LoVo (cell line): ENCODE measurements at places on chromosomes 11 and 22.
A peak's percentile ranks its signal among the peaks of the same experiment; 100 is the strongest.

GRCh38 chr22:20089977-20090729 lies 10.1 kb downstream of the DGCR8 start:
- DNase-seq: no peak

- peak; percentile 9 for DNase-seq
Observed at GRCh38 chr22:46149512-46150033, 753 bp upstream of the PPARA start.

GRCh38 chr11:115716601-115717529 lies 212.7 kb upstream of the CADM1 start:
- no peak for DNase-seq

GRCh38 chr11:134469627-134470026 lies 57.6 kb upstream of the B3GAT1 start:
- DNase-seq: no peak

DNA sequence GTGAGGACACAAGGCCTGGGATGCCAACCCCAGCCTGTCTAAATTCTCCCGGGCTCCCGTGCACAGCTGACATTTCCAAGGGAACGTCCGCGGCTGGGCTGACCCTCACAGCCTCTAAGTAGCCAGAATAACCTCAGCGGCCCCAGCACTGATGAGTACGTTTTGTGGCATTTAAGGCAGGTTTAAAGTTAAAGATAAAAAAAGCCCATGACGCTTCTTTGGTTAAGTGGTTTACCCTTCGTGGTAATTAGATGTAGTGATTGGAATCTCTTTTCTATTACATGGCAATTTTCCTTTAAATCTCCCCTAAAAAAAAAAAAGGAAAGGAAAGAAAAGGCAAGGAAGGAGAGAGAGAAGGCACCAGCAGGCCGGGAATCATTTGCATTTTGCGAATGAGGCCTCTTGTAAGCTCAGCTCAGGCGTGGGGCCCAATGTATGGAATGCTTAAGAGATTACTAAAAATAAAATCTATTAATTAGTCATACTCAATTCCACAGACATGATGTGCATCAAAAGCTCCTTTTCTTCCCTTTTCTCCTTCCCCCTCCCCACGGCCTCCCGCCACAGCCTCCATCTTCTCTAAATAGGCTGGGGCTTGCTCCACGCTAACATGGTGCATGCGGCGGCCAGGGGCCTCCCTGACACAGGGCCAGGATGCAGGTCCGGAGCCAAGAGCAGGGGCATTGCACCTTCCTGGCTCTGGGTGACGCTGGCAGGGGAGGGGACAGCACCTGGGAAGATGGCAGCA lies 44.1 kb downstream of the MACROD1 start:
- DNase-seq: no peak

GRCh38 chr11:95074792-95075563 lies 8.3 kb downstream of the SRSF8 start:
- DNase-seq: peak; percentile 72

DNA sequence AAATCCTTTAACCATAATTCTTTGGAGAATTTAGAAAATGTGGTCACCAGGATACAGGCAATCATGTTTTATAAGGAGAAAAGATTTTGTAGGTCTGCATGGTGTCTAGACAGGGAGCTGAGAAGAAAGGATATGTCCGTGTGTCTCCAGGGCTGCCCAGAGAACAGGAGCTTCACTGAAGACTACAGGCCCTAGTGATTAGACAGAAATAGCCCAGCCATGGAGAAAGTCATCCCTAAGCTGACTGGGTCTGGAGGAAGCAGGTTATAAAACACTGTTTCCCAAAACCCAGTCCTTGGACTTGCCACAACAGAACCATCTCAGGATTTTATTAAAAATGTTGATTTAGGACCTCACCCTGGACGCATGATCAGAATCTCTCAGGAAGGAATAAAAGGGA lies 84.4 kb downstream of the GALNT18 start:
- DNase-seq: no peak

- no peak for DNase-seq
Observed at GRCh38 chr11:61473370-61474012, 35.1 kb upstream of the LRRC10B start.

GRCh38 chr11:50412832-50413231 lies 380.2 kb downstream of the OR4C45 start:
- no peak for DNase-seq

GRCh38 chr11:69642913-69643632 lies 2.1 kb downstream of the CCND1 start:
- peak; percentile 77 for DNase-seq

DNA sequence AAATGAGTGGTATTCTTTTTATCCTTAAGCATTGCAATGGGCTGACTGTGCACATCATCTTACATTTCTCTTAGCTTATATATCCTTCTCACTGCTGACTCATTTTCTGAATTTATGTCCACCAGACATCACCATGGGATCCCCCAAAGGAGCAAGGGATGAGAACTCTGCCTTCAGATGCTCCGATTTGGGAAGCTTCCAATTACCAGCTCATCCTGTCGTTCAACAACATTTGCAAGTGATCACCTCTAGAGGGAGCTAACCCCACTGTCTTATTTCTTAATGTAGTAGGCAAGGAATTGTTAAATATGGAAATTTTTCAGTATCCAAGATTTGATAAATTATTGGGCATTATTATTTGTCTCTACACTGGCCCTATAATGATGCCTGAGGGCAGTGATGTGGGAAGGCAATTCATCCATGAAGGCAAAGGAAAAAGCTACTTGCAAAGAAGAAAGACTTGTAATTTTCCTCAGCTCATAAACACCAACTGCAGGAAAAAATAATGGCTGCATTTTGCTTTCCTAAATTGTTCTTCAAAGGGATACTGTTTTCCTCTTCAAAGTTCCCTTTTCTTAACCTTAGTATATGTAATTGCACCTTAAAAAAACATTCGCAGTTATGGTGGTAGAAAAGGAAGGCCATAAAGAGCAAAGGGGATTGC lies 102.4 kb upstream of the FSHB start:
- DNase-seq: peak; percentile 18

- DNase-seq: no peak
Observed at GRCh38 chr11:64266339-64266738, 15.0 kb downstream of the PLCB3 start.

- DNase-seq: no peak
Observed at GRCh38 chr11:40407355-40407754, 1052.1 kb downstream of the LRRC4C start.

DNA sequence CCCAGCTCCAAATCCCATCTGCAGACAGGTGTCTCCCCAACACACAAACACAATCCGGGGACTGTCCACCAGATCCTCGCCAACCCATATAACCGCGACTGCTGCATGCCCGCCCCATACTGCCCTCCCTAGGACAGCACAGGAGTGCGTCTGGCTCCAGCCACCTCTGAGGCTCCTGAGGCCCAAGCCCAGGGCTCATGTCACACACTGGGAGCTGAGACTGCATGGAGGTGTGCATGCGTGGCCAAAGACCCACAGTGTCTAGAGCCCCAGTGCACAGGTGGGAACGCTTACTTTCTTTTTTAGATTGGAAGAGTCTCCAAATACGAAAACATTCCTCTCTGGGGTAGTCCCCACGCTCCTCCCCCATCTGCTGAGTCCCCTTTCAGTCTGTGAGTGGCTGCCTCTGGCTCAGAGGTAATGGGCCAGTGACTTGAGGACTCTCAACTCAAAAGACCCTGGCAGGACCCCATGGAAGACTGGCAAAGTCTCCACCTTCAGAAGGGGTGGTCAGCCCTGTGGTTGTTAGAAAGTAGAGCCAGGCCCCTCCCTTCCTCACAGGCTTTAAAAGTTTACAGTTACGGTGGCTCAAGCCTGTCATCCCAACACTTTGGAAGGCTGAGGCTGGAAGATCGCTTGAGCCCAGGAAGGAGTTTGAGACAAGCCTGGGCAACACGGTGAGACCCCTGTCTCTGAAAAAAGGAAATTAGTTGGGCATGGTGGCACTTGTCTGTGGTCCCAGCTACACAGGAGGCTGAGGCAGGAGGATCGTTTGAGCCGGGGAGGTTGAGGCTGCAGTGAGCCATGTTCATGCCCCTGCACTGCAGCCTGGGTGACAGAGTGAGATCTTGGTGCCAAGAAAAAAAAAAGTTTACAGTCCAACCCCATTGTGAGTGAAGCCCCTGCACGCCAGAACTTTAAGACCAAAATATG lies 2.3 kb downstream of the CBX7 start:
- no peak for DNase-seq

GRCh38 chr22:46373921-46374662 lies 38.6 kb downstream of the TRMU start:
- DNase-seq: peak; percentile 48

GRCh38 chr11:121421149-121421901 lies 30.8 kb upstream of the SORL1 start:
- DNase-seq: no peak

GRCh38 chr22:49966774-49967705 lies 6.5 kb downstream of the PIM3 start:
- DNase-seq: no peak

DNA sequence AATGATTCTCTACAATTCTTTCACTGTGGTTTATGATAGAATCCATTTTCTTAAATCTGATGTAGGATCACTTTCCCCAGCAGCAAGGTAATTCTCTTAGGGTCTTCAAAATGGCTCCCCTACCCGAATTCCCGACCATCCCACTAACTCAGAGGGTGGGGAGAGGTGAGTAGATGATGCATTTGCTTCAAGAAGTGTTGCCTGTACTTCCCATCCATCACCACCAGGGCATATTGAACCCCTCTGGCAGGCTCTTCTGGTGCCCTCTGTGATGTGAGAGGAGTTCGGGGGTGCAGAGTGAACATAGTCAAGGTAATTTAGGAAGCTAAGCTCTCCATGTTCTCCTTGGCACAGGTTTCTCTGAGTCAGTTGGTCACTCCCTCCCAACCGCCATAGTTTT lies 52.3 kb downstream of the ZNRF3 start:
- no peak for DNase-seq

DNA sequence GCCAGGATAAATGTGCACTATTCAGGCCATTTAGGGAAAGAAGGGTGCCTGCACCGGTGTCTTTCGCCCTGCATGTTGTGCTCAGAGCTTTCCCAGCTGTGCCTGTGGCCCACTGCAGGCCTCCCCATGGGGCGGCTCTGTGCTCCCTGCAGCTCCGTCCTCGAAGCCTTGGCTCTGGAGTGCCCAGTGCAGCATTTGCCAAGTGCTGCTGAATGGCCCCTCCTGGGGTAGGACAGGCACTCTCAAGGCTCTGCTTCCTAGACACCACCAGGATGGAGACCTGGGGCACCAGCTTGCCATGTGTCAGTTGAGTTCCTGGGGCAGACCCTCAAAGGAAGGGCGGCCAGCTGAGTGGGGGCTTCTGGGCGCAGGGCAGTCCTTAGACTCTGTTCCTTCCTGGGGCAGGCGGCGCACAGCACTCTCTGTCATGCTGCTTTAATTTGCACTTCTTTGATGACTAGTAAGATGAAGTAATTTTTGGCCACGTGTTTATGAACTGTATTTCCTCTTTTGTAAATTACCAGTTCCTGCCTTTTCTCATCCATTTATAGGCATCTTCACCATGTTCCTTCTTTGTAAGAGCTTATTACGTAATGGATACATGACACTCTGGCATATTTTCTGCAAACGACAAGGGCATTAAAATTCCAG lies 32.1 kb upstream of the GNB1L start:
- DNase-seq: no peak

DNA sequence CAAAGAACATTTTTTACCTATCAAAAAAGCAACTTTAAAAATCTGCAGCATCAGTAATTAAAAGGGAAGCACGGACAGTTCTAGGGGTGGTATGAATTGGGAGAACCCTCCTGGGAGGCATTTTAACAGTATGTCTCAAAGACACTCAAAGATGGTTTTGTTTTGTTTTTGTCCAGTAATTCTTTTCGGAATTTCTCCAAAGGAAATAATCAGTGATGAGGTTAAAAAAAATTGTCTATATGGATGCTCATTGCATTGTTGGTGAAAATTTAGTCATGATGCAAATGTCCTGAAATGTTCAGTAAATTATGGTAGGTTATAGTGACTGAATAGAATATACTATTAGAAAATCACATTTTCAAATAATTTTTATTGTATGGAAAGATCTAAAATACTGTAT lies 115.1 kb downstream of the ATXN10 start:
- DNase-seq: no peak

DNA sequence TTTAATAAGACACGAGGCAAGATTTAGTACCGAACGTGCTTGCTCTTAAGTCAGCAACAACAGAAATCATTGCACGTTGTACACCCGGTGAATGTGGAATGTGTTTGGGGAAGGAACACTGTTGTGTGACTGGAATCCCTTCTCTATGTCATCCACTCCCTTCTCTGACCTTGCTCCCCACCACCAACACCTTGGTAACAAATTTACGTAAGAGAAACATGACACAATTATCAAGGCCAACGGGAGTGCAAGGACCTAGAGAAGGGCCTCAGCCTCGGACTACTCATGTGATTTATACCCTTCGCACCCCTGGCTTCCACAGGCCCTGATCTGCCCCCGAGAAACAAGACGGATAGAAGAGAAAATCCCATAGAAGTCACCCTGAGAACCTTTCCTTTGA lies 236.2 kb downstream of the LARGE1 start:
- DNase-seq: no peak

DNA sequence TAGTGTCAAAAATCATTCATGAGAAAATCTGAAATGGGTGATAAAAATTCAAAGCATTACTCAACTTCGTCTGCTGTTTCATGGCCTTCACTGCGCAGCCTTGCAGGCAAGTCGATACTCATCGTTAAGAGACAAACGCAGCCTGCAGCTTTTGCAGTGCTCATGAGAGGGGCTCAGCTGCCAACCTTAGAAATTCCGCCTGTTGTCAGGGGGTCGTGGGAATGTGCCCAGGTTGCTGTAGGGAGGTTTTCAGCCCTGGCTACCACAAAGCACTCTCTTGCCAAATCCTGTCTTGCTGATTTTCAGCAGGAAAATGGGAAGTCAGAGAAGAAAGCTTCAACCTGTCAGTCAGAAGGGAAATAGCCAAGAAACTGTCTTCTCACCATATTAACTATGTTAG lies 25.4 kb upstream of the GRAMD1B start:
- no peak for DNase-seq

- DNase-seq: no peak
Observed at GRCh38 chr11:88105526-88105925, 69.7 kb downstream of the RAB38 start.

DNA sequence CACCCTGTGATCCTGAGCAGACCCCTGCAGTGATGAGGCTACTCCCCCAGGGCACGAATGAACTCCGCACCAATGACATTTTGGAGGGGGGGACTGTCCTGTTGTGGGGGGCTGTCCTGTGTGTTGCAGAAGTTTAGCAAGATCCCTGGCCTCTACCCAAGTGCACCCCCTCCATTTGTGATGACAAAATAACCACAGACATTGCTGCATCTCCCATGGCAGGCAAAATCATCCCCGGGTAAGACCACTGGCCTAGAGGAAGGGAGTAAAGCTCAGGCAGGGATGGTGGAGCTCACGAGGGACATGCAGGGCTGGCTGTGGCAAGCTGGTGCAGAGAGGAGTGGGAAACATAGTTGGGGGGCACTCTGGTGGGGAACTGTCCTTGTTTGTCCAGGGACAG lies 40.6 kb downstream of the NECTIN1 start:
- DNase-seq: no peak
